ENCODE measurements at places on chromosomes 5 and 9.

DNA sequence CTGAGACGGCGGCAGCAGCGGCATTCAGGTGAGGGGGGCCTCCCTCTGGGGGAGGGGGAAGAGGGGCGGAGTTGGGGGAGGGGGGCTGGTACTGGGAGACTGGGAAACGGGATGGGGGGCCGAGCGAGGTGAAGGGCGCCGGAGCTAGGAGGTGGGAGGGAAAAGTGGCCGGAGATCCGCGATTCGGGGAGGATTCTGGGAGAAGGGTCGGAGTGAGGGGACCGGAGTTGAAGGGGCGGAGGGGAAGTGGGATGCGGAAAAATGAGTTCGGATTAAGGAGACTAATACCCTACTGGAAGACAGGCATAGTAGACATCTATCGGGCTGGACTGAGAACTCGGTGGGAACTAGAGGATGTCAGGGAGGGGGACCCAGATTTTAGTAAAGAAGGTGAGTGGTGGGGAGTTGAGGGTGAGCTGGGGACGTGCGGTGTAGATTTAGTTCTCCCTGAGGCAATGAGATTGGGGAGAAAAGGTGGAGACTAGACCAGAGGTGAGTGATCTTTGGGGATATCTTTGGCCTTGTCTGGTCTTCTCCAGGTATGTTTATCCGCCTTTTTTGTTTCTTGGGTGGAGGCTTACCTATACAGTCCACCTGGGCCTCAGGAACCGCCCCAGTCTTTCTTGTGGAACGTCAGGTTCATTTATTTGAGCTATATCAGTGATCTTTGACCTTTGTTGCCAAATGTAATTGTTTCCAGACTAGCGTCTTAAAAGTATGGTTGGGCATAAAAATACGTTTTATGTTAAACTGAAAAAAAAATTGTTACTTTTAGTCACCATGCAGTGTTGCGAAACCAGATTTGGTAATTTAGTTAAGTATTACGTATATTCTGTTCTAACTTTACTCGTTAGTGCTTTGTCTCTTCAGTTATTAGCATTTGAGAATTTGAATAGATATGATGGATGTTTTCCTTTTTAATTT is 632 bp downstream of the UBAP1 start:
- peak; percentile 50 for DNase-seq

DNA sequence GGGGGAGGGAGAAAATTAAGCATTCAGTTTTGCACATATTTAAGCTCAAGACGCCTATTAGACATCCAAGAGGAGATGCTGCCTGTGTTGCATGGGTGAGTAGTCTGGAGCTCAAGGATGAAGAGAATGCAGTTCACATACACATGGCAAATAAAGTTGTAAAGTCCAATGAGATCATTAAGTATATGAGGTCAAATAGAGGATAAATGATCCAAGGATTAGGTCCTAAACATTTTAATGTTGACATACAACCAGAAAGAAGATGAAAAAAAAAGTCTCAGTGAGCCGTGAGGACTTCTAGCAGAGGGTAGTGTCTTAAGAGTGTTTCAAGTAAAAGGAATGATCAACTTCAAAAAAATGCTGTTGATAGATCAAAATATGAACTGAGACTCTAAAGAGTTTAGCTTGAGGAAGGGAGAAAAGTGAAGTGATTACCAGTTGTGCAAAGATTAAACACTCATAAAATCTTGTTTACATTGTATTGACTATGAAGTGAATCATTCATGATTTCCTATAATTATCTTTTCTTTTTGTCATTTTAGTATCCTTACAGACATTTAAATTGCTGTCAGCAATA is 251.8 kb downstream of the ZNF608 start:
- DNase-seq, result no peak

- DNase-seq, result no peak
These were observed 800 bp upstream of the AP3B1 start for GRCh38 chr5:78295035-78295961.

DNA sequence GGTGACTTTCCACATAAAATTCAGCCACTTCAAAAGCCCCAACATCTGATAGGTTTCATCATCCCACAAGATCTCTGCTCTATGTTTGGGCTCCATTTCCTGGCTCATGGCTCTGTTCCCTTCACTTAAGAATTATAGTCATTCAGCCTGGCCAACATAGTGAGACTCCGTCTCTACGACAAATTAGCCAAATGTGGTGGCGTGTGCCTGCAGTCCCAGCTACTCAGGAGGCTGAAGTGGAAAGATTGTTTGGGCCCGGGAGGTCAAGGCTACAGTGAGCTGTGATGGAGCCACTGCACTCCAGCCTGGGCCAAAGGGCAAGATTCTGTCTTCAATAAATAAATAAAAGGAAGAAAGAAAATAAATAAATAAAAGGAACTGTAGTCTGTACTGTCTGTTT is 57.9 kb upstream of the CTSV start:
- no peak for DNase-seq

- no peak for DNase-seq
These were observed 271.3 kb downstream of the ARHGAP26 start for GRCh38 chr5:143041461-143041860.

DNA sequence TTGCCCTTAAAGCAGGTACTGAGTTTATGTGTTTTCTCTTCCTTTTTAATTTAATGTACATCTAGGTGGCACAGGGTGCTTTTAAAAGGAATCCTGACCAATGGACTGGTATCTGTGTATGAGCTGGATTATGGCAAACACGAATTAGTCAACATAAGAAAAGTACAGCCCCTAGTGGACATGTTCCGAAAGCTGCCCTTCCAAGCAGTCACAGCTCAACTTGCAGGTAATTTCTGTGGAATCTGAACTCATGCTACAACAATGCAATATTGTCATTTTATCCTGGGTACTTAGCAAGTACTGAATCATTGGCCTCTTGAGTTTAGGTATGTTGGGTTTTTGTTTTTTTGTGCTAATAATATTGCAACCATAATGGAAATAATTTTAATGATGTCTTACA is 14.4 kb upstream of the TMOD1 start:
- no peak for DNase-seq

DNA sequence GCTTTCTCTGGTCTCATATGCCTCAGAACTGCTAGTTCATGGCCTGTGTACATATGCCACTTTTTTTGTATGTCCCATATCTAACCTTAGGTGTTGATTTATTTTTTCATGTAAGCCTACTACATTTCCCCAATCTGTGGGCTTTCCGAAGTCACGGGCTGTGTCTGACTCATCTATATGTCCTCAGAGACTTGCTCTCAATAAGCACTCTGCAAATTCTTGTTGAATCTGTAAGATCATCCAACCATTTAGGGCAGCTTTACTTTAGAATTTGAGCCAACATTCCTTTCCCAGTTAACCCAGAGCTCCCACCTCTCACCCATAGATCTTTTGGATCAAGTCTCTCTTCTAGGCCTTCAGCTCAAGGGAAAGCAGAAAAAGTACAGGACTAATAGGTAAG is 263.4 kb downstream of the SEC61B start:
- peak; percentile 23 for DNase-seq
